ENCODE measurements at places on chromosomes 1 and 21.

DNA sequence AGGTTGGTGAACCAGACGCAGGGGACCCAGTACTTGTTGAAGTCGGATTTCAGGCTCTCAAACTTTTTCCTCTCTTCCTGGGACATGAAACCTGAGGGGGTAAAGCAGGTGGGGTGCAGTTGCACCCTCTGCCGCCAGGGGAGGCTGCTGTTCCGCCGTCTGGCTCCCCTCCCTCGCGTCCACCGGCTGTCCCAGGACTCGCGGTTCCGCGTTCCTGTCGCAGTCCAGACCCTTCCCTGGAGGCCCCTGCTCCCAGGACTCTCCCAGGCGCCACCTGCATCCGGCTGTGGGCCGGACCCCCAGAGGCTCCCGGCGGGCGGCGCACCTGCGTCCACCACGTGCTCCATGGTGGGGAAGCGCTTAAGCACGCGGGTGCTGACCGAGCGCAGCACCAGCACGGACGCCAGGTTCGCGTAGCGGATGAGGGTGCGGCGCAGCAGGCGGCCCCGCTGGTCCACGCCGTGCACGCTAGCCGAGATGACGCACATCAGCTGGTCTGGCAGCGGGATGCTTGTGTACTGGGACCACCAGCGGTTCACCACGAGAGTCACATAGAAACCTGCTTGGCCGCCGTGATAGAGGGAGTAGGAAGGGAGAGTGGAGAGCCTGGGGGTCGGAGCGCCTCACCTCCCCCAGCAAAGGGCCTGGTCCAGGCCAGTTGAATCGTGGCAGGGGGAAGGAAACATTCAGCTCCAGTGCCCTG lies 1.7 kb downstream of the BEST4 start:
- DNase-seq, result peak; percentile 81

- DNase-seq, result no peak
Observed at GRCh38 chr1:244160455-244161235, 109.6 kb downstream of the ZBTB18 start.

DNA sequence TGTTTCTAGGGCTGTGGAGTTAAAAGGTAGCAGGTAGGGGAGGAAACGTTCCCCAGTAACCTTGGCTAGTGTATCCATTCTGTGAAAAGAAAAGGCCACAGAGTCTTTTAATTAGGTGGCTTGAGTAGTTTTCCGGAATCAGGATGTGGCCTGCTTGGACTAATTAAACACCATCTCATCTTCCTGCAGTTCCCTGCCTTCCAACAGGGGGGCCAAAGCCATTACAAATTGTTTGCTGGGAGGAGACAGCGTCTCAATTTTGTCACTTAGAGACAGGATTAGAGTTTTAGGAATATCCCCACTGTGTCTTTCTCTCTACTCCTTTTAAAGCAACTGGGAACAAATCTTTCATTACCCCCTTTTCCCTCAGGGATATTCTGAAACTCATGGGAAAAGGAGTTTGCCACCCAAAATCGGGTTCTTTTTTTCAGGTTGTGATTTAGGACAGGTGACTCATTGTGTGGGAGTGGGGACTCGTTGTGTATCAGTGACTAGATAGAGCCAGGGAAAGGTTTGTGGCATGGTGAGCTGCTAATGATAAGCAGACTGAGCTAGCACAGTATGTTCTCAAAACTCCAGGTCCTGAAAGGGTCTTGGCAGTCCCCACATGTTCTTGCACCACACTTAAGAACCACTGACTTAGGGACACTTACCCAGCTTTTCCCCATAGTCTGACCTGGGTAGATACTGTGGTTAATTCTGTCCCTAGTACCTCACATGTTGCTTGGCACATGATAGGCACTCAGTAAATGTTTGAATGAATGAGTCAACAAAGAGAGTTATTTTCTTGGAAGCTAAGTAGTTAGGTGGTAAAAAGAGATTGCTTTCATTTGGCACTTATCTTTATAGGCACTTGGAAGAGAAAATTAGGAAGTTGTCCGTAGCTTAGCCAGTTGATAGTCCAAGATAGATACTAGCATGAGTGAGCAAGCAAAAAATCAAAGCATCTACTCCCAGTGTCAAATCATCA lies 22.5 kb downstream of the INTS3 start:
- DNase-seq, result no peak

DNA sequence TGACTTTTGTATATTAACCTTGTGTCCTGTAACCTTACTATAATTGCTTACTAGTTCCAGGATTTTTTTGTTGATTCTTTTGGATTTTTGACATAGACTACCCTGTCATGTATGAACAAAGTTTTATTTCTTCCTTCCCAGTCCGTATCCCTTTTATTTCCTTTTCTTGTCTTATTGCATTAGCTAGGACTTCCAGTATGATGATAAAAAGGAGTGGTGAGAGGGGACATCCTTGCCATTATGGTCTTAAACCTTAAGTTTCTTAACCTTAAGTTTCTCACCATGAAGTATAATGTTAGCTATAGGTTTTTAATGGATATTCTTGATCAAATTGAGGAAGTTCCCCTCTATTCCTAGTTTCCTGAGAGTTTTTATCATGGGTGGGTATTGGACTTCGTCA lies 24.5 kb upstream of the TBX19 start:
- no peak for DNase-seq

DNA sequence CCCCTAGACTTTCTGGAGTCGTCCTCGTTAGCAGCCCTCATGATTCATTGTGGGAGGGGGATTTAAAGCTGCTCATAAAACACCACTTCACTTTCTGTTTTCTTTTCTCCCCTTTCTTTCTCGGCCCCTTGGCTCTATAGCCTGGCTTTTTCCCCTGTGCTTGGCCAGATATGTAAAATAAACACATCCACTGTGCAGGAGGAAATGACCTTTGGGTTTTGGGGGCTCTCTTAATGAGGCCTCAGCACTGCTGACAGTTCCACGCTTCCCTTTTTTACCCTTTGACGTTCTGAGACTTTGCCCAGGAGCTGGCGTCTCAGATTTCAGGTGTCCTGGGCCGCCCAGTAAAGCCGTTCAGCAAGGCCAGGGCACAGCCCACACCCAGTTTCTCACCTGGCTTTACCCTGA lies 65.7 kb downstream of the RUNX3 start:
- DNase-seq, result no peak

GRCh38 chr1:3510136-3510955 lies 55.9 kb downstream of the ARHGEF16 start:
- no peak for DNase-seq

- DNase-seq, result no peak
Observed at GRCh38 chr1:20370698-20371097, 80.0 kb downstream of the VWA5B1 start.

GRCh38 chr1:195591917-195592672 lies 1016.1 kb downstream of the KCNT2 start:
- DNase-seq, result no peak

GRCh38 chr1:228174482-228175315 lies 9.1 kb downstream of the IBA57 start:
- peak; percentile 31 for DNase-seq
